ENCODE measurements at places on chromosomes 7 and 10.

DNA sequence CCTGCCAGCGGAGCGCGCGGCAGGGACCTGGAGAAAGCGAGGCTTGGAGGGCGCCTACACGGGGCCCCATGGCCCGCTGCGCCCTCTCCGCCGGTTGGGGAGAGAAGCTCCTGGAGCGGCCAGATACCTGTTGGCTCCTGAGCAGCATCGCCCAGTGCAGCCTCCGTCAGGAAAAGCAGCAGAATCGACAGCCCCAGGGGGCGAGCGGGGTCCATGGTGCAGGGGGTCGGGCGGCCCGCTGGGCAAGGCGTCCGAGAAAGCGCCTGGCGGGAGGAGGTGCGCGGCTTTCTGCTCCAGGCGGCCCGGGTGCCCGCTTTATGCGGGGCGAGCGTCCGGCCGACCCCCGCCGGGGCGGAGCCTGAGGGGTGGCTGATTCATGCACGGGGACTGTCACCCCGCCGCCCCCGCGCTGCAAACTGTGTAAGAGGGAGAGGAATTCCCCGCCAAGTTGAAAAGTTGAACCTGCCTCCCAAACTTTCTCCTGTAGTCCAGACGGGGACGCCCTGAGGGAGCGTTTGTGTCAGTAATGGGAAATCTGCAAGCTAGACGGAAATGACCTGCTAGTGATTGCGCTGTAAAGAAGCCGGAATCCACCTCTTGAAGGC, at the start of gene TFPI2:
Gene TFPI2 (minus strand): TSS at position 290 of the 605 bp plus-strand sequence. CDS start 75 bp downstream, at position 215.
- no peak for DNase-seq

- no peak for DNase-seq
These were observed 35.5 kb downstream of the SVOPL start for GRCh38 chr7:138665669-138666140.

GRCh38 chr7:118312051-118312450, 87.5 kb downstream of the ANKRD7 start:
- no peak for DNase-seq

DNA sequence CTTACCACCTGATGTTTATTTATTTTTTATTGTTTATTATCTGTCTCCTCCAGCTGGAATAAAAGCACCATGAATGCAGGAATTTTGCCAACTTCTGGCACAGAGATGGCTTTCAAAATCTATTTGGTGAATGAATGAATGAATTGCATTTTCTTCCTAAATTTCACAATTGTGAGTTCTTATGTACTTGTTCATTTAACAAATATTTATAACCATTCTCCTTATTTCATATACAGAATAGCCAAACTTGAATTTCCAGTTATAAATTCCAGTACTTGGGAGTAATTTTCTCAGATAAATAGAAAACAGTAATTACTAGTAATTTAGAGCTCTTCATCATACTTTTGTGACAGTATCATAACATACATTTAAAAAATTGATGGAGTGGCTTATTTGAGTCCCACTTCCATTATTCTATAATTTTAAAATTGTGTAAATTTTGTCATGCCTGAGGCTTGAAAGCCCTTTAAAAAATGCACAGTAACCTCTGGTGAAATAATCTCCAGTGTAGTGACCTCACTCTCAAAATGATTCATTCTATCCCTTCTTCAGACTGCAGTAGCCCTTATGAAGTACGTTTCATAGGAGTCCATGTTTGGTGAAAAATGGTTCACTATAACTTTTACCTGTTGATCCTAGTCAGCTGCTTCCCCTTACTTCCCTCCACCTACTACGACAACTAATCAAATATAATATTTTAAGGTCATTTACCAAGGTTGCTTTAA, 40.0 kb upstream of the SRI start:
- DNase-seq, result no peak

DNA sequence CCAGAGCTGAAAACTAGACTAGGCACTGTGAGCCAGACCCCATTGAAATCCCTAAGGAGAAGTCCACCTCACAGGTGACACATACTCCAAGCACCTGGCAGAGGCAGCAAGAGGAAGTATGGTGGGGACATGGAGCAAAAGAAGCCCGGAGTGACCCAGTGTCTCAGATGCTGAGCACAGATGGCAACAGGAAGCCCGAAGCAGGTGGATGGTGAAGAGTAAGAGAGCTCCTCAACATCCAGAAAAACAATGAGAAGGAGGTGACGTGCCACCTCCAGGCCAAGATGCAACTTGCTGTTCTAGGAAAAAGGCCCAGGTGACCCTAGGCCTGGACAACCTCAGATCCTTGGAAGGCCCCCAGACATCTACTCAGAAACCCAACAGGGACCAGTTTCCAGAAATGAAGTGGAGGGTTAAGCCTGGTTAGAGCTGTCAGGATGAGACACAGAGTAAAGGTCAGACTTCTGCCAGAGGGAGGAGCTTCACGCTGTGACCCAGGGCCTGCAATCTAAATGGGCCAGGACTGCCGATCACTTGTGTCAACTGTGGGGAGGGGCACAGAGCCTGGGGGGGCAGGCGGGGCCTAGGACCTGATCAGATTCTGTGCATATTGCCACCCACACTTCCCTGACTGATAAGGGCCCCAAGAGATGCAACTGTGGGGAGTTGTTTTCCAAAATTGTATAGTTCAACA, 2.4 kb upstream of the COBL start:
- no peak for DNase-seq

- DNase-seq, result no peak
These were observed 98.9 kb downstream of the LHPP start for GRCh38 chr10:124560377-124561105.

- no peak for DNase-seq
These were observed 177.4 kb downstream of the ELFN1 start for GRCh38 chr7:1847260-1848001.

- DNase-seq, result no peak
These were observed 120.3 kb downstream of the ANLN start for GRCh38 chr7:36509962-36510361.

DNA sequence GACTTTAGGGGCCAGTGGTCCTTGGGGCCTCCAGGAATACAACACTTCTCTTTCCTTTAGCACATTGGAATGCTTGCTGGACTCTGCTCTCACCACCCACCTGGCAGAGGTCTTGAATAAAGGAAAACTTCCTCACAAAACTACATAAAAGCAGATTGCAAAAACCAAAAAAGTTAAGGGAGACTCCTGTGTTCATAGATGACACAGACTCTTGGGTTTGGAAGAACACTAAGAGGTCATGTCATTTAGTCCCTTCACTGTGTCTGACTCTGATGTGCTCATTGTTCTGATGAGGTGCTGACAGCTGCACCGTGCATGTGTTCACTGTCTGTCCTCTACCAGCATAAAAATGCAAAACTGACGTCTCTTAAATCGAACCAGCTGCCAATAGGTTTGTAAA, 11.4 kb downstream of the BLNK start:
- no peak for DNase-seq

- DNase-seq, result no peak
These were observed 178.0 kb downstream of the LRRN3 start for GRCh38 chr7:111268941-111269340.

DNA sequence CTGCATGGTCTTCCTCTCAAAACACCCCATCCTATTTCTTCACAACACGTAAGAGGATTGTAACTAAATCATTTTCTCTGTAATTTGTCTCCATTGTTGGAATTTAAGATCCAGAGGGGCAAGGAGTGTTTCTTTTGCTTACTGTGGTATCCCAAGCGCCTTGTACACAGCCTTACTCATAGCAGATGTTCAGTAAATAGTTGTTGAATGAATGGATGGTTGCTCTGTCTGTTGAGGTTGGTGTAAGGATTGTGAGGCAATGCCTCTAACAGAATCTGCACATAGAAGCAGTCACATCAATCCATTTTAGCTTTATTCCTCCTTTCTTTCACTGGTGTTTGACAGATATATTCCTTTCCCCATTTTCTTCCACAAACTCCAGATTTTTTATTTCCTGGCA, 90.1 kb downstream of the ZNF365 start:
- no peak for DNase-seq

DNA sequence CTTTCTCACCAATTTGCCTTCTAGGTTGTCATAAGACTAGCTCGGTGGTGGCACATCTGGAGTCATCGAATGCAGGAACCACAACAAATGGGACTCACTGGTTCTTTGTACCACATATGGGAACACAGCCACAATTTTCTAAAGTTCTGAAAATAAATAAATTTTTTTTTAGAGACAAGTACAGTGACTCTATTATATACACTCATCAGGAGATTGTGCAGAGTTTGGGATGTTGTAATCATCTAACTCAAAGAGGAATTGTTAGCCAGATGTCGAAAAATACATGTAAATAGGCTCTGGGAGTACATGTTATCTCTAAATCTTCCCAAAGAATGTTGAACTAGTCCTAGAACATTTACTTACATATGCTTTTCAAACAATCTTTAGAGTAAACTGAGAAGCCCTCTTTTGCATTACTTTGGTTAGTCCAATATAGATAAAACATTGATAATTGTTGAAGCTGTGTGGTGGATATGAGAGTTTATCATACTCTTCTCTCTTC, 19.6 kb upstream of the SEPTIN7 start:
- no peak for DNase-seq

- no peak for DNase-seq
These were observed 108.8 kb upstream of the IFRD1 start for GRCh38 chr7:112341464-112341863.

- DNase-seq, result no peak
These were observed 223.2 kb upstream of the IGFBP3 start for GRCh38 chr7:46143949-46144917.

- no peak for DNase-seq
These were observed 214.7 kb upstream of the SLC26A5 start for GRCh38 chr7:103660455-103661371.

GRCh38 chr10:83849150-83849549, 290.2 kb upstream of the GHITM start:
- DNase-seq, result no peak

GRCh38 chr7:91995391-91996105, 54.9 kb downstream of the AKAP9 start:
- no peak for DNase-seq

DNA sequence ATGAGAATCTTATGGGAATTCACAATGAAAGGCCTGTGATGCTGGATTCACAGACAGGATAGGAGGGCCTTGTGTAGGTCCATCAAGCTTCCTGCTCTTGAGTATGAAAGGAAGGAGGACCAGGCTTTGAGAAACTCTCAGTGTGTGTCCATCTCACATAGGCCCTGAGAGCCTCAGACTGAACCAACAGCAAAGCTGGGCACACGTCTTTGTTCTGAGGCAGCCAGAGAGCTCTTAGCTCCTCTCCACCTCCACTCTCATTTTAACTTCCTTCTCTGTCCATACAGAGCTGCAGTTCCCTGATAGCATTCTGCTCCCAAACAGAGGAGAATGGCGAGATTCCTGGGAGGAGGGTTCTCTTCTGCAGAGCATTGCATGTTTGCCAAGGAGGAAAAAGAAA, 515.6 kb downstream of the CALN1 start:
- no peak for DNase-seq

DNA sequence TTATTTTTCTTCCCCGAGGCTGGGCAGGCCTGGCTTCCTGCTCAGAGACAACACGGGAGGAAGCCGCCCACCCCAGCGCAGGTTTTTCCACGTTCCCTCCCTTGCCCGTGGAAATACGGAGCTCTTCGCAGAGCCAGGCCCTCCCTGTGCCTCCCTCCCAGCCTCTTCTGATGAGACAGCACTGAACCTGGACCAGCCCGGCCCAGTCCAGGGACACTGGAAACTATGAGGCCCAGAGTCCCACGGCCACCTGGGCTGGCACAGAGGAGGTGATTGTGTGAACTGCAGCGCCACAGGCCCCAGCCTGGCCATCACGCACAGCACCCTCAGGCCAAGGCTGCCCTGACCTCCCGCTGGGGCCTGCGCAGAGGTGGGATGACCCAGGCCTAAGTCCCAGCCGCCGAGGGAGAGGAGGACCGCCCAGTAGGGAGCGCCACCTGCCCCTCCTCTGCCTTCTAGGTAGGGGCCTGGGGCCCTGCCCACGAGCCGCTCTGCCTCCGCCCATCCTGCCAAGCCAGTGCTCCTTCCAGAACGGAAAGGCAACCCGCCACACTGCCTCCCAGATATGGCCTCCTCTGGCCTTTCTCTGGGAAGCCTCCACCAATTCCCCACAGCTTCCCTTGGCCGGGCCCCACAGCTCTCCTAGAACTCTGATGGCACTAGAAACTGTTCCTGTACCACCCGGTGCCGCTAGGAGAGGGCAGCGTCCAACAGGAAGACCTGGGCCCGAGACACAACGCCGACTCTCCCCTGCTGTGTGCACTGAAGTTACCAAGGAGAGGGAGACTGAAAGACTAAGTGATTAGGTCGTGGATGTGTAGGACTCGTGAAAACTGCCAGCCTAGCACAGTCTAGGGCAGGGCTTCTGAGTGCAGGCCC, 57.2 kb downstream of the PROSER2 start:
- no peak for DNase-seq

DNA sequence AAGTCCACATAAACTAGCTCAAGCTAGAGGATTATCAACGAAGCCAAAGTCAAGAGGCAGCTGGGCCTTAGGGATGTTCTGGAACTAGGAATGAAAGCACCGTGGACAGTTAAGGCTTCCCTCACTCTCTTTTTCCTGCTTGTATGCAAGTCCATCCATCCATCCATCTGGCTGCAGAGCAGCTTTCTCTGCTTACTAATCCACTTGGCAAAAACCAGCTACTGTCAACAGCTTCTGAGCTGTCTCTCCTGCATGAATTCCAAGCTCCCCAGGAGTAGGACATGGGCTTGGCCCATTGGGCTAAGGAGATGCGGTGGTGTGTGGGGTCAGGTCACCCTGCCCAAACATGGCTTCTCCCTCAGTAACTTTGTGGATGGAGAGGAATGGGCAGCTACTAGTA, 66.2 kb downstream of the NAMPT start:
- DNase-seq, result no peak

GRCh38 chr7:79652619-79653018, 199.2 kb upstream of the MAGI2 start:
- no peak for DNase-seq

Data from CD4-positive, alpha-beta T cell treated with Interleukin-2 at 100 ng/mL for 4 hours (primary cell).